NCI-H2081 treated with DMSO at 0.1 percent for 48 hours (cell line): ENCODE measurements at places on chromosomes 11 and 22.

GRCh38 chr11:119316729-119317591 lies at the start of gene MCAM:
TSS of gene MCAM (minus strand) at chr11:119317130. CDS start at chr11:119317101, 29 bp downstream.
- DNase-seq: no peak

DNA sequence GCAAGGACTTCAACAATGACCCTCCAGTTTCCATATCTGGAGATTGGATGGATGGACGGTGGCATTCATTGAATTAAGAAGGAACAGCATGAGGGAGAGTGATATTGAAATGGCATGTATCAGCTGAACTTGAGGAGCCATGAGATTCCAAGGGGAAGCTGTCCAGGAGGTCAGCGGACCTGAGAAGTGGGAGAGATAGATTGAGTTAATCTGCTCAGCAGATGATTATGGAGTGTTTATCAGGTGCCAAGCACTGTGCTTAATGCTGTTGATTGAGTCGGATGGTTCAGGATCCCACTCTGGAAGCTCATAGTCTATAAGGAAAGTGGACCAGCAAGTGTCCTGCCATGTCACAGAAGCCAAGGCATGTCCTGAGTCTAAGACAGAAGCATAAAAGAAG lies 581.3 kb downstream of the INSC start:
- DNase-seq: no peak

DNA sequence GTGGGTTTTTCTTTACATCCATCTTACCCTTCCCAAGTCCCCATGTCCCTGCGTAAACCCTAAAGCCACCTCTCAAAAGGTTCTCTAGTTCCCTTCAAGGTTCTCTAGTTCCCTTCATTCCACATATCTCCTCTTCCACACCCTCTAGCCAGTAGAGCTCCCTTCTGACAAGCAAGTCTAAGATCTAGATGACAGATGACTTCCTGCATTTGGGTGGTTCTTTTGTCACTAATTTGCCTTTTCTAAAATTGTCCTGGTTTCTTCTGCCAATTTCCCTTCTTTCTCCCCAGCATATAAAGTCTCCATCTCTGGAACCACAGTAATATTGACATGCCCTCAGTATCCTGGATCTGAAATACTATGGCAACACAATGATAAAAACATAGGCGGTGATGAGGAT lies 7.8 kb downstream of the CD3E start:
- DNase-seq: no peak

GRCh38 chr11:122743949-122744348 lies 88.4 kb downstream of the UBASH3B start:
- no peak for DNase-seq

- peak; percentile 35 for DNase-seq
Observed at GRCh38 chr11:110463153-110463552, 33.4 kb downstream of the FDX1 start.

DNA sequence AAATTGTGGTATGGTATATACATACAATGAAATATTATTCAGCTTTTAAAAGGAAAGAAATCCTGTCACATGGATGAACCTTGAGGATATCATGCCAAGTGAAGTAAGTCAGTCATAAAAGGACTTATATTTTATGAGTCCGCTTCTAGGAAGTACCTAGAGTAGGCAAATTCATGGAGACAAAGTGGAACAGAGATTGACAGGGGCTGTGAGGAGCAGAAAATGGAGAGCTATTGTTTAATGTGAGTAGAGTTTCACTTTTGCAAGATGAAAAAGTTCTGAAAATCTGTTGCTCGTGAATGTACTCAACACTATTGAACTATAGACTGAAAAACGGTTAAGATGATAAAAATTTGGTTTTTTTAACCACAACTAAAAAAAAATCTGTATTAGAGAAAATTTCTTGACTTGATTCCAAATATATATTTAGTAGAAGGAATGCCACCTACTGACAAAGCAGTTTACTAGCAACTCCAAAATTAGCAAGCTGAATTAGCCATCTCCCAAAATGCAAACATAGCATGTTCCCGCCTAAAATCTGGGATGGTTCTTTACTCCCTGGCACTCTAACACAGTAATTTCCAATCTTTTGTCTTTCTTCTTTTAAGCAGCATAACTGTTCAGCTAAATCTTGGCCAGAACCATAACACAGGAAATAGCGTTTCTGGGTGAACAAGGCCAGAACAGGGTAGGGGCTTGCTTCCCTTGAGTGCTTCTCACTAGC lies 1.5 kb downstream of the UFD1 start:
- no peak for DNase-seq

GRCh38 chr11:57279116-57279515 lies 42.1 kb upstream of the APLNR start:
- no peak for DNase-seq

DNA sequence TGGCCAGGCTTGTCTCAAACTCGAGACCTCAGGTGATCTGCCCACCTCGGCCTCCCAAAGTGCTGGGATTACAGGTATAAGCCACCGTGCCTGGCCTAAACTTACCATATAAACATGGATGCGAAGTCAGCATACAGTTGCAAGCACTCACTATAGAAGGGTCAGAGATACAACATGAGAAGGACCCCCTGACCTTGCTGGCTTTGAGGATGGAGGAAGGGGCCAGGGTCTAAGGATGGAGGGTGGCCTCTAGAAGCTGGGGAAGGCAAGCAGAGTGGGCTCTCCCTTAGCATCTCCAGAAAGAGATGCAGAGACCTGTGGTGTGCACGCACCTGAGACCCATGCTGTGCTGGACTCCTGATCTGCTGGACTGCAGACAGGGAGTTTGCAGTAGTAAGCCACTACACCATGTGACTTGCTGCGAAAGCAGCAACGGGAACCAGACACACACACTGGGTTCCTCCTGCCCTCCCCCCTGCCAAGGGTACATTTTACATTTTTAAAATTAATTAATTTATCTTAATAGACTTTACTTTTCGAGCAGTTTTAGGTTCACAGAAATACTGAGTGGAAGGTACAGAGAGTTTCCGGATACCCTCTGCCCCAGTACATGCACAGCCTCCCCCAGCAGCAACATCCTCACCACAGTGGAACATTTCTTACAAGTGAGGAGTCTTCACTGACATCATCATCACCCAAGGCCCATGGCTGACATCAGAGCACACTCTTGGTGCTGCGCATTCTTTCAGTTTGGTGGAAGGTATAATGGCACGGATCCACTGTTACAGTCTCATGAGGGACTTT lies 170.1 kb upstream of the B3GAT1 start:
- no peak for DNase-seq

DNA sequence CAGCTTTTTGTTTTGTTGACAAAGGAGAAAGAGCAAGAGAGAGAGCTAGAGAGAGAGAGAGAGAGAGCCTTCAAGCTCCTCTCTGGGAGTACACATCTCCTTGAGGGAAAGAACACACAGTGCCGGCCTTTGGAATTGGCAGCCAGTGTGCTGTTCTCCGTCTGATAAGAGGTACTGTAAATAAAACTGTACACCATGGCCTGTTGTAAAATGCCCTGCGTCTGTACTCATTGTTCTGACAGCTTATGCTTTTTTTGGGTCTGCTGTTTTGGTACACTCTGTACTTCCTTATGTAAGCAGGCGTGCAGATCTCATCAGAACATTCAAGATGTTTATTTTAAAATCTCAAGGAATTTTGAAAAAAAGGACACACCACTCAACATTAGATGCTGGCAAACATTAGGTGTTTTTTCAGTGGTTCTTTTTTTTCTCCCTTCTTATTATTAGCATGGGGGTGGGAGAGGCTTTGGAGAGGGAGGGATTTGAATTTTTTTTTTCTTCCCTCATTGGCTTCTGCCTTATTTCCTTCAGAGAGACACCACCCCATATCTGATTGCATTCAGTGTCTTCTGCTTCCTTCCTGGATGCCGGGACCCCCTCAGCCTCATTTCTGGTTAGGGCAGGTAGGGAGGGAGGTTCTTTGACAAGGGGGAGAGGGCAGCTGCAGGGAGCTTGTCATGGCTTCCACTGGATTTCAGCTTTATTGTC lies 116.8 kb upstream of the NNMT start:
- no peak for DNase-seq

DNA sequence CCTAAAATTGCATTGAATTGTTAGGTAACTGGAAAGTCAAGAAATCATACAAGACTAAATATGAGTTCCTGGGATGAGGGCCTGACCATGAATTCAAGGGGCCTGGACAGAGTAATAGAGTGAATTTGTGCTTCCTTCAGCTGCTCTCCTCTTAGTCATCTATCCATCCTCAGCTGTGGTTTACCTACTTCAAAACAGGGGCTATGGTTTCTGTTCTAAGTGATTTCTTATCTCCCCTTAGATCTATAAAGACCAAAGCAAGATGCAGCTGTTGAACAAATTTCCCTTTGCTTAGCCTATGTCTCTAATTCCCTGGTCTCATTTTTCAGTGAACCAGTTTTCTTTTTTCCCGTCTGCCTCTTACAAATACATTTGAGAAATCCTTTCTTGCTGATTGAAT lies 428.5 kb downstream of the FAM181B start:
- DNase-seq: no peak

DNA sequence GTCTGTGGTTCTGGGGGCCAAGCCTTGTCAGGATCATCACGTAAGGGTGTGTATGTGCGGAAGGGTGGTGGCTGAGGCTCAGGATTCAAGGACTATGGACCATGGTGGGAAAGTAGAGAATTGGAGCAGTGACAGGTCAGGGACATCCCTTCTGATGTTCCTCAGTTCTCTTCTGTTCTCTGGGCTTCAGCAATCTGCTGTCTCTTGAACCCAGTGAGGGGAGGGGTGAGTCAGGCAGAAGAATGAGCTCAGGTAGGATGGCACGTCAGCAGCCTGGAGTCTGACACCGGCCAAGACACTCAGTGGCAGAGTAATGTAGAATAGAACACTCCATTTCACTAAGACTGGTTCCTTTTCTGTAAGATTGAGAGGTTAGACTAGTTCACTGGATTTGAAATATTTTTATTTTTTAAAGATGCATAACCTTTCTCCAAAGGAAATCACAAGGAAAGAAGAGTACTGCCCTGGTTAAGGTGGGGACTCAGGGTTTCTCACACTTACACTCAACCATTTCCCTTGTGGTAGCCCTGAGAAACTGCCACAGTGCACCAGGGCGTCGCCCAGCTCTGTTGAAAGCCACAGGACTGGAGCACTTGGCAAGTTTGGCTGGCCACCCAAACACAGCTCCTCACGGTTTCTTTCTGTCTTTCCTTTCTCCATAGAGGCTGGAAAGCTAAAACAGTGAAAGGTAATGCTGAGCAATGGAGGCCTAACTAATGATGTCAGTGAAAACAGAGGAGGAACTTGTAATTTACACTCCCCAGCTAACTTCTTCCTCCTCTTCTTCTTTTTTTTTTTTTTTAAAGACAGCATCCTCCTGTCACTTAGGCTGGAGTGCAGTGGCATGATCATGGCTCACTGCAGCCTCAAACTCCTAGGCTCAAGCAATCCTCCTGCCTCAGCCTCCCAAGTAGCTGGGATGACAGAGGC lies 23.1 kb upstream of the MICAL2 start:
- DNase-seq: no peak

GRCh38 chr11:898143-898511 lies 12.5 kb downstream of the CHID1 start:
- no peak for DNase-seq

DNA sequence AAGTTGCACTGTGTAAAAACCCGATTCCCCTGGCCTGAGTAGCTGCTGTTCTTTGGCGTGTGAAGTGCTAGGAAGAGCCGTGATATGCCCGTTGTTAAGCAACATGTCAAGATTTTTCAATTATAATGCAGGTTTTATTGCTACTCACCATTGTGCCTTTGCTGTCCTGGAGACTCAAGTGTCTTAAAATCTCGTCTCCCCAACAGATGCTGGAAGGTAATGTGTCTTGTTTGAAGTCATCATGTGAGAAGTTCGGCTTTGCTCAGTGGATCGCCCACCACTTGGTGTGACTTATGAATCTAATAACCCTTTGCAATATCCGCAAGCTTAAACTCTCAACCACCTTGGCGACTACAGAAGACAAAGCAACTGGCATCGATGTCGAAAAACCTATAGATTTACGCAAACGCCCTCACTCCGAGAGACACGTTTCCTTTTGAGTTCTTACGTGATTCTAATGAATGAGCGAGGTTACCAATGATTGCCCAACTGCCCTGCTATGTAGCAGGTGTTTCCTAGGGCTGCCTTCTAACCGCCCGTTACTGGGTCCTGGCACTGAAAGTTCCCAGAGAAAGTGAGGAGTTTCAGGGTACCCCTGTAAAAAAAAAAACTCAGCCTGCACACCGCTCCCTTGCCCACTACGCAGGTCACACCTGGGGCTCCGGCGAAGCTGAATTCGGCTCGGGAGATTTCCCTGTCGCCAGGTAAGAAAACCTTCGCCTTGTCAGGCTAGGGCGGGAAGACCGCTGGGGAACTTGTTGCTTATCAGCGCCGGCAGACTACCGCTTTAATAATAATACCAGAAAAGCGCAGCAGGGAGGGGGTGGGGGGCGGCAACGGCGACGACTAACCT lies 21.2 kb upstream of the BDNF start:
- DNase-seq: no peak

DNA sequence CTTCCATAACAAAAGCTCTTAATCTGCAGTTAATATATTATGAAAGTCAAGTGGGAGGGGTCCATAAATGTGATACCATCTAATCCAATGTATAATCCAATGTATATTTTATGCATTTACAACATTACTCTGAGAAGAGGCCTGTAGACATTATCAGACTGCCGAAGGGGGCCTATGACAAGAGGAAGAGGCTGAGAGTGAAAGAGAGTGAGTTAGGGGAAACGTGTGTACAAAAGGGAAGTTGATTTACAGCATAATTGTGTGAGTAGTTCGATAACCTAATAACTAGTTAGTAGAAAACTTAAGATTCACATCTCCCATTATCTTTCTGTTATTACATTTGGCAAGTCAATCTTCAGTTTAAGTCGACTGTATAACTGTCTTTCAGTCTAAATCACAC lies 86.6 kb downstream of the DDX10 start:
- no peak for DNase-seq

- DNase-seq: no peak
Observed at GRCh38 chr11:26608507-26609146, 36.6 kb upstream of the MUC15 start.
